ENCODE measurements at places on chromosomes 7 and 10.

GRCh38 chr7:133442818-133443217, 189.9 kb downstream of the EXOC4 start:
- no peak for DNase-seq

GRCh38 chr10:30529373-30529998, 95.5 kb downstream of the MAP3K8 start:
- DNase-seq: no peak

DNA sequence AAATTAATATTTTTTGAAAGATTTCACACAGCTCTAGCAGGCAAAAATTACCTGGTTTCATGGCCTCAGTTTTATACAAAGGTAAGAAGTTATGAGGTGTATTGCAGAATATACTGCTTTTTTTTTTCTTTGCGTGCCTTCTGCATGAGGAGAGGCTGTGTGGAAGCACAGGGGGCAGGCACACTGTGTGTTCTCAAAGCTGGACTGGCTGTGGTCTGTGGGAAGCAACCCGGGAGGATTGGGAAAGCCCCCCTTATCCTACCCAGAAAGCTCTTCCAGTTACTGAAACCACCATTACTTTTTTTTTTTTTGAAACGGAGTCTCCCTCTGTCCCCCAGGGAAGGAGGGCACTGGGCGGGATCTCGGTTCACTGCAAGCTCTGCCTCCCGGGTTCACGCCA, 25.0 kb downstream of the ADARB2 start:
- no peak for DNase-seq

- no peak for DNase-seq
Measured at GRCh38 chr7:73373741-73374140, 45.8 kb downstream of the FKBP6 start.

DNA sequence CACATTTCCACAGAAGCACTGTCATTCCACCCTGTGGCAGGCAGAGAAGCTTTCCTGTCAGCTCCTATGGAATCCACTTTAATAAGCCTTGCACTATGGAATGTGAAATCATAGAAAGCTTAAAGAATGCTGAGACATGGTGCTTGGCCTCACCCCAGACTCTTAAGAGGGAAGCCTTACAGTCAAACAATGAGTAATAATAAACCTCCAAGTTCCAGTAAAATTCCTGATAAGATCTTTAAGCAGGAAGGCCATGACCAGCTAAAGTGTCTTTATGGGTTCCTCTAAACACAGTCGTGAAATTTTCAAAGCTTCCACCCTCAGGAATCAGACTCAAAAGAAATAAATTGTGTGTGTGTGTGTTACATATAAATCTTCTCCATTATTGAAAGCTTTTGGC, 11.9 kb upstream of the TEX36 start:
- DNase-seq: peak; percentile 92

- DNase-seq: no peak
Measured at GRCh38 chr7:20222219-20222828, 5.1 kb upstream of the MACC1 start.

- no peak for DNase-seq
Measured at GRCh38 chr10:37777056-37777455, 80.4 kb downstream of the ZNF248 start.

DNA sequence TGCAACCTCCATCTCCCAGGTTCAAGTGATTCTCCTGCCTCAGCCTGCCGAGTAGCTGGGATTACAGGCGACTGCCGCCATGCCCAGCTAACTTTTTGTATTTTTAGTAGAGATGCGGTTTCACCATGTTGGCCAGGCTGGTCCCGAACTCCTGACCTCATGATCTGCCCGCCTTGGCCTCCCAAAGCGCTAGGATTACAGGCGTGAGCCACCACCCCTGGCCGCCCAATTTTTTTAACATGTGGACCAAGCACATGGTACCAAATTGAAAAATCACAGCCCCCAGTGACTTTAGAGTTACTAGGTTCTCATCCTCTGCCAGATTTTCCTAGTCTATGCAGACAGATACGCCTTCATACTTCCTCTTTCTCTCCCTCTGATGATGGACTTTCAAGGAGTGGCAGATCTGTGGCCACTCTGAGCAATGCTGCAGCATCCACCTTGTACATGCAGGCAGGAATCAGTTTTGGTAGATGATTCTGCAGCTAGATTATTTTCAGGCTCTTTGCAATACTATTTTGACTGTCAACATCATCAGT, 34.0 kb upstream of the EZH2 start:
- DNase-seq: no peak
